ENCODE measurements at places on chromosomes 12 and 14. TPM values are rescaled to one million over a fixed set of nuclear protein-coding genes. Genes with fewer than 3 reads are reported as not detected.

GRCh38 chr12:26389343-26389742 is 194.0 kb downstream of the SSPN start:
- no peak for DNase-seq
- no peaks in the 10 kb centered on the region for H3K27me3 ChIP-seq
- H3K4me3 ChIP-seq = no peak overlapping the region
- no peaks in the 10 kb centered on the region for H3K4me1 ChIP-seq

DNA sequence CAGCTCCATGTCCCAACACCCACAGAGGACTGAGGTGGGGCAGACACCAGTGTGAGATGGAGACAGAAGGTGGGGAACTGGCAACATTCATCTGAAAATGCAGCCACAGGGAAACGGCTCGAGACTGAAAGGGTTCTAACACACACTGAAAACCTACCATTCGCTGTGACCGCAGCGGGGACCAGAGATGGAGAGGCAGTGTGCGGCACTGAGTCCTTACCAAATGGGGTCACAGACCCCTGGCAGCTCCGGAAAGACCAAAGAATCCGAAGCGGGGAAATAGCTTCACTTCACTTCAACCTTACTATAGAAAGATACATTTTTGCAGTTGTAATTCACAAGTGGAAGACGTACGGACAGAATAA is 9.6 kb downstream of the BAG5 start:
- H3K4me3 ChIP-seq = no peak overlapping the region
- no peak overlapping the region for H3K27ac ChIP-seq
- no peak for DNase-seq
- H3K4me1 ChIP-seq = peaks cover 17% of the 10 kb centered on the region

DNA sequence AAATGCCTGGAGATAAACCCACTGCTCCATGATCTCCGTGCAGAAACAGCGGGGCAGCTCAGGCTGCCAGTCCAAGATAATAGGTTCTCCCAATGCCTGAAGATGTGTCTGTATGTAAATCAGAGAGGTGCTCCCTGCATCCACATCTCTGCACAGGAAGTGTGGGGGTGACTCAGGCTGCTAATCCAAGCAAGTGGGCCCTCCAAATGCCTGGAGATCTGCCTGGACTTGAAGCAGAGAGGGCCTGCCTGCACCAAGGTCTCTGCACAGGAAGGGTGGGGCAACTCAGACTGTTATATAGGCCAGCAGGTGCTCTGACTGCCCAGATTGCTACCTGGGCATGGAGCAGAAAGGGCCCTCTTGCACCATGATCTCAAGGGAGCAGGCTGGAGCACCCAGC is 504.7 kb downstream of the LRFN5 start:
- no peak overlapping the region for H3K4me3 ChIP-seq
- no peak for DNase-seq
- H3K27ac ChIP-seq = no peak overlapping the region
- H3K4me1 ChIP-seq = no peaks in the 10 kb centered on the region
- no peaks in the 10 kb centered on the region for H3K27me3 ChIP-seq
- no peaks in the 10 kb centered on the region for H3K36me3 ChIP-seq

GRCh38 chr14:103562179-103562428 is 353 bp downstream of the BAG5 start:
- peak overlapping the region; percentile 95 for H3K4me3 ChIP-seq
- peak overlapping the region; percentile 96 for H3K27ac ChIP-seq
- DNase-seq = no peak

- peaks cover 2% of the 10 kb centered on the region for H3K36me3 ChIP-seq
- H3K27ac ChIP-seq = no peak overlapping the region
- no peak for DNase-seq
- H3K27me3 ChIP-seq = no peaks in the 10 kb centered on the region
Observed at GRCh38 chr14:102451064-102451352, 58.6 kb downstream of the ANKRD9 start.

DNA sequence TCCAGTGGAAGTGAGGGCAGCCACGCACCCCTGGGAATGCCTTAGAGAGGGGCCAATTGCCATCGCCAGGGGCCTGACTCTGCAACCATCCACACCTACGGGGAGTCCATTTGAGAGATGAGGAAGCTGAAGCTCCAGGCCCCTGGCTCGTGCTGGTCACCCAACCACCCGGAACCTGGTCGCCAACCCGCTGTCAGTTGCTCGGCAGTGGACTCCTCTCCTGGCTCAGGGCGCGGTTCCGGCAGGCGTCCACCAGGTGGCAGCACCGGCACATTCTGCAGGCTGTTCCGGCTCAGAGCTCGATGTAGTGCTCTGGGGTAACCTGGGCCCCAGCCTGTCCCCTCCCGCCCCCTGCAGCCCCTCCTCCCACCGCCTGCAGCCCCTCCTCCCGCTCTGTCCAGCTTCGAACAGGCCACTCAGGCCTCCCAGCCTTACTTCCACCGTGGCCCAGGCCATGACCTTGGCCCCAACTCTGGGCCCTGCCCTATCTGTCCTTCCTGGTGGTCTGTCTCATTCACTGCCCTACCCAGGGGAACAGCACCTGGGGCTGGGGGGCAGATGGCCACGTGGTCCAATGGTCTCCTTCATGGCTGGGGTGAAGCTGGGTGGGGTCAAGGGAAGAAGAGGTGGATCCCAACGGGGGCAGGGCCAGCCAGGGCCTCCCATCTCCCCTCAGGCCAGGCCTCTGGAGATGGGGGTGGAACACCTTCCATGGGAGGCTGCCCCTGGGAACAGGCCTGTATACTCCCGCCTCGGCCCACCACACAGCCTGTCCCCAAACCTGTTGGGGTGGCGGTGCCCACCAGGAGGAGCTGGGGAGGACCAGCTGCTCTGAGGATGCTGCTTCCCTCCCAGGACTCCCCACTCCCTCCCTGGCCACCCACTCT is 15.7 kb downstream of the SIVA1 start:
- peak overlapping the region; percentile 43 for H3K27ac ChIP-seq
- DNase-seq = peak; percentile 98
- H3K4me1 ChIP-seq = no peaks in the 10 kb centered on the region
- no peak overlapping the region for H3K4me3 ChIP-seq

GRCh38 chr12:25800101-25800500 is 158.4 kb upstream of the RASSF8 start:
- H3K27ac ChIP-seq = no peak overlapping the region
- no peaks in the 10 kb centered on the region for H3K27me3 ChIP-seq
- no peaks in the 10 kb centered on the region for H3K36me3 ChIP-seq

DNA sequence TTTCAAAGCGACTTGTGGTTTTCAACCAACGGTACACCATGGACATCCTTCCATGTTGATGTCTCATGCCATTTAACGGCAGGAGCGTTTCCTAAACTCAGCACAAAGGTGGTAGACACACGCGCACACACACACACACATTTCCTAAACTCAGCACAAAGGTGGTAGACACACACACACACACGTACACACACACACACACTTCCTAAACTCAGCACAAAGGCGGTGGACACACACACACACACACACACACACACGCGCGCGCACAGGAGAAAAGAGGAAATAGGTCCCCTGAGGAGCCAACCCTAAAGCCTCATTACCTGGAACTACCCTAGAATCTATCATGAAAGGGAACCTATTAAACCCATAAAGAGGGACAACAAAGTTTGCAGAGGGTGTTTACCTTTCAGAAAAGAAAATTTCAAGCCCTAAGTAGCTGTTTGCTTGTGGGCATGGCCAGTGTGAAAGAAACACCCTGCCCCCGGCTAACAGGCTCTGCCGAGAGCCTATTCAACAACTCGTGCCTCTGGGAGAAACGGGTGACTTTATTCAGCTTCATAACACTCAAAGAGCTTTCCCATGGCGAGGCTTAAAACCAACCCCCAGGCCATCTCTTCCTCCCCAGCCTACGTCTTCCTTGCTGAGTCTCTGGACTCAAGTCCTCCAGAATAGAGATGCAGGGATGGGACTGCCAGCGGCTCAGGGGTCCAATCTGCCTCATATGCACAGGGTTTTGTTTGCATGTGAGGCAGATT is 31.8 kb downstream of the SLC8B1 start:
- H3K27ac ChIP-seq = peak overlapping the region; percentile 81
- DNase-seq = no peak
- no peaks in the 10 kb centered on the region for H3K27me3 ChIP-seq
- H3K36me3 ChIP-seq = peaks cover 10% of the 10 kb centered on the region
- H3K4me1 ChIP-seq = peaks cover 8% of the 10 kb centered on the region

TAS2R7 gene
- total RNA-seq = not detected

All from T-helper 17 cell (primary cell).